Activated B cell treated with CpG ODN at 0.5 μM for 24 hours (primary cell): ENCODE measurements at places on chromosomes 7 and 10.

DNA sequence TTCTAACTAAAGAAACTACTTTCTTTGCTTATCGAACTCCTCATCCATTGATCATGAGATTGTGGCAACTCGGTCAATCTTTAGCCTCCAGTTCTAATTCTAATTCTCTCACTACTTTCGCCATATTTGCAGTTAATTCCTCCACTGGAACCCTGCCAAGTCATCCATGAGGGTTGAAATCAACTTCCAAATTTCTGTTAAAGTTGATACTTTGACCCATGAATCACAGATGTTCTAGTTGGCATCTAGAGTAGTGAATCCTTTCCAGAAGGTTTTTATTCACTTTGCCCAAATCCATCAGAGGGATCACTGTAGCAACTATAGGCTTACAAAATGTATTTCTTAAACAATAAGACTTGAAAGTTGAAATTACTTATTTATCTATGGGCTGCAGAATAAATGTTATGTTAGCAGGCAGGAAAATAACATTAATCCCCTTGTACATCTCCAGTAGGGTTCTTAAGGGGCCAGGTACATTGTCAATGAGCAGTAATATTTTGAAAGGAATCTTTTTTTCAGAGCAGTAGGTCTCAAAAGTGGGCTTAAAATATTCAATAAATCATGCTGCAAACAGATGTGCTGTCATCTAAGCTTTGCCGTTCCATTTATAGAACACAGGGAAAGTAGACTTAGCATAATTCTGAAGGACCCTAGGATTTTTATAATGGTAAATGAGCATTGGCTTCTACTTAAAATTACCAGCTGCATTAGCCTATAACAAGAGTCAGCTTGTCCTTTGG lies 39.4 kb downstream of the CCDC71L start:
- no peak for DNase-seq

DNA sequence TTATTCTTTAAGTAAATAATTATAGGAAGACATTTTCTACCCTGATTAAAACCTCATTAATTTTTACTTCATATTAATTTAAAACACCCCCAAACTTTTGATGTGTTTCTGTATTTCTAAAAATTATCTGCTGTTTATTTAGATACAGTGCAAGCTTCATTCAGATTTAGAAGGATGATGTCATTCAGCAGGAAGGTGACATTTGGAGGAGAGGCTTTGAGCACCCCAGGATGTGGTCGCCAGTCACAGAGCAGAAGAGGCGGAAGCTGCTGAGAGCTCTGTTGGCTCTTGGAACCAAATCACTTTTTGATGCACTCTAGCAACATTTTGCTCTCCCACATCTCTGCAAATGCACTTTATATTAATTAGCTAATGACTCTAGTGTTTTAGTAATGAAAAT lies 233.9 kb upstream of the CACNA2D1 start:
- no peak for DNase-seq

DNA sequence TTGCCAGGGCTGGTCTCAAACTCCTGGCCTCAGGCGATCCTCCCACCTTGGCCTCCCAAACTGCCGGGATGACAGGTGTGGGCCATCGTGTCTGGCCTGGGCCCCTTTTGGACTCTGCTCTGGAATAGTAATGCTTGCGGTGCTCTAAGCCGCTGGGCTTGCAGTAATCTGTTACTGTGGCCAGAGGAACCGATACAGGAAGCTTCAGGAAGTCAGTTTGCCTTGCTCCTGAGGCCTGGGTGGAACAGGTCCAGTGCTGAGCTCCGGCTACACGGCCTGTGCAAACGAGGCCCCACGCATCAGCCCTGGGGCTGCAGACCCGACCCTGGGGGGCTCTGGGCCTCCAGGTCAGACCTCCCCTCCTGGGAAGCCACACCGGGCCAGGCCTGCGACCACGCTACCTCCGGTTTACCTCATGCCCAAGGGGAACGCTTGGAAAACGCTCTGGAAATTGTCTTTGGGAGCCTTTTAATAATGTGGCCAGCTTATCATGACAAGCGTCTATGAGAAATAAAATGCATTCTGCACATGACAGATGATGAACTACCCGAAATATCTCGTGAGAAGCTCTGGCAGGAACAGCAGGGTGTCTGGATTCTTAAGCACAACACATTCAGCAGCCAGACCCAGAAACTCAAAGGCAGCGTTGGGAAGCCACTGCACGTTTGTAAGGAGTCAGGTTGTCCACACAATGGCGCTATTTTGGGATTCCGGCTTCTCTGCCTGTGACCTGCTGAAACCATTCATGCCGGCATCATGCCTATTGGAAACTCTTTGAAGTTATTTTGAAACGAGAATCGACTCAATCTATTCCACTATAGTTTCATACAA lies 10.1 kb upstream of the ADAP1 start:
- no peak for DNase-seq

DNA sequence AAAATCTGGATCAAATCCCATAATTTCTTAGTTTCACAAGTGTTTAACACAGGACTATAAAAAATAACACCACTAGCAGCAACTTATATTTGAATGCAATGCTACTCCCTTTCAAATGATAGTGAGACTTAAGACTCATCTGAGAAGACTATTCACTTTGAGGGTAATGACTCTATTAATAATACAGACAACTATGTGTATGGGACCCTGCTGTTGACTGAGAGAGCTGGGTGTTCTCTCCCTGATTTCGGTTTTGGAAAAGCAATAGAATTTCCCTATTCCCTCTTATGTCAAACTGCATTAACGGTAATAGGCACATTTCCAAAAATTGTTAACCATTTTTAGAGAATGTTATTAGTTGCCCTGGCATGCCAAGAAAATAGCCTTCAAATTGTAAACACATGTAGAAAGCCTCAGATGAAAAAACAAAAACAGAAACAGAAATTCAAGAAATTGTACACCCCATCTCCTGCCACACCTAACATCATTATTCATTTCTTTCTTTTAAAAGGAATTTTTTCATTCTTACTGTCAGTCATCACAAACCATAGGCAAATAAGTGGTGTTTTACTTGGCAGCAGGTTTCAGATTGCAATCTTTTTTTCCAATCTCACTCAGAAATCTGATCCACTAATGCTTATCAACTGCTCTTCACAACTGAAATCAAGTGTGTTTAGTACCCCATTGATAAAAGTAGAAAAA lies 153.7 kb downstream of the TFPI2 start:
- no peak for DNase-seq

DNA sequence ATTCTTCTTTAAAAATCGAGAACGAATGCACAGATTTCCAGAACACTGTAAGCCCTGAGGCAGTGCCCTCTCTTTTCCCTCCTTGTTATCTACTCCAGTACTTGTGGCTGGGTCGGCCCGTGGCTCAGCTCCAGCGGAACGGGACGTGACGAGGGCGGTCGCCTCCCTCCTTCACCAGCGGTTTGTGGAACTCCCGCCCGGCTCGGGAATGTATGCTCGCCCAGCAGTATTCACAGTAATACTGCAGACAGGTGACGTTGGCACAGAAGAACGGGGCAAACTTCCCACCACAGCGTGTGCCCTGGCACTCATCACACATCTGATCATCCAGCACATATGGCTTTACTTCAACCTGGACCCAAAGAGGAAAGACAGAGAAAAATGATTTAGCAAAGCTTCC lies 128.5 kb downstream of the BTAF1 start:
- DNase-seq = no peak

- DNase-seq = no peak
Observed at GRCh38 chr10:46992803-46993561, 81.8 kb downstream of the PTPN20 start.
